ENCODE measurements at places on chromosomes 6 and 20. TPM values are rescaled to one million over a fixed set of nuclear protein-coding genes. Genes with fewer than 3 reads are reported as not detected.

Gene RIPOR3
- 0.27 TPM for total RNA-seq

Gene FAM210B
- total RNA-seq, result 13.6 TPM

Gene ADGRF4
- not detected for total RNA-seq

Gene NKAPL
- 0.52 TPM for total RNA-seq

Gene C6orf15
- total RNA-seq, result not detected

Gene TGIF2
- 46.1 TPM for total RNA-seq

Gene C20orf144
- total RNA-seq, result 0.27 TPM

Gene MLN
- not detected for total RNA-seq

Gene SEMG1
- total RNA-seq, result not detected

Gene TFAP2C
- total RNA-seq, result not detected

Gene TMEM151B
- not detected for total RNA-seq

DNA sequence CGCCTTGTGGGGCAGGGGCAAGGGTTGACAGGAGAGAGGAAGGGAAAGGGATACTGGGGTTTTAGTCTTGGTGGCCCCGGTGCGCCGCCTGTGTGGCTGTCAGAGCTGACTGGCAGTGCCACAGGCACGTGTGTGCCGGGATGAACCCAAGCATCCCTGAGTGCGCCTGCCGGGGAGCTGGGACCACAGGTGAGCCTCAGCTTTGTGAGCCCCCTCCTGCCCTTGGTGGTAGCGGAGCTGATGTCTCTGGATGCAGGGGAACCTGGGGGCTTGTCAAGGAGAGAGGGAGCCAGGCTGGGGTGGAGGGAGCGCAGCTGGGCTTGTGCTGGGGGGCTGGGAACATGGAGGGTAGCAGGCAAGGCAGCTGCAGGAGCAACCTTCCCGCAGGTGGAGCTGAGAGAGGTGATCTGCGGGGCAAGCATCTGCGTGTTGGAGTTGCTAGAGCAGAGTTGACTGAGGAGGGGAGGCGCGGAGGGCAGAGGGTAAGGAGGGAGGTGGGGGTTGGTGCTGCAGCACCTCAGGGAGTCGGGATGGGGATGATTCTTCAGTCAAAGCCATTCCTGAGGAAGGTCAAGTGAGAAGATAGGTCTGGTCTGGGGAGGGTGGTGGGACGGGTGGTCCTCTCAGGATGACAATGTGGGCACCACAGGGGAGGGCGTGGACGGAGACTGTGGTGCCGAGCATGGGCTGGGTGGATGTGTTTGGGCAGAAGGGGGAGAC lies 28.1 kb downstream of the PYGB start:
- H3K36me3 ChIP-seq, result no peaks in the 10 kb centered on the region
- no peak overlapping the region for H3K4me3 ChIP-seq
- no peaks in the 10 kb centered on the region for H3K27me3 ChIP-seq
- peaks cover 12% of the 10 kb centered on the region for H3K4me1 ChIP-seq

GRCh38 chr6:100506651-100507050 lies 41.9 kb upstream of the SIM1 start:
- H3K36me3 ChIP-seq, result peaks cover 12% of the 10 kb centered on the region
- H3K4me3 ChIP-seq, result no peak overlapping the region
- no peak for DNase-seq
- H3K27ac ChIP-seq, result no peak overlapping the region
- H3K27me3 ChIP-seq, result no peaks in the 10 kb centered on the region

DNA sequence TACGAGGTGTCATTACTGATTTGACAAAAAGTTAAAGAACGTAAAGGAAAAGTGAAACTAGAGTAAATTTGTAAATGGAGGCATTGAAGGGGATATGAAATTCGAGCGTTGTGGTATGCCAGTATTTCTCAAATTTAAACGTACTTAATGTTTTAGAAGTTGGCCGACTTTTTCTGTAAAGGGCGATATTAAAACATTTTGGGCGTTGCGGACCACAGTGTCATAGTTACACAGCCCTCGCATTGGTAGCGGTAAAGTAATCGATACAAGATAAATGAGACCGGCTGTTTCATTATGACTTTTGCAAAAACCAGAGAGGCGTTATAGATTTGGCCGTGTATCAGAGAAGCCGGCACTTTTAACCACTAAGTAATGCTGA lies 39.6 kb downstream of the OR2B2 start:
- H3K4me1 ChIP-seq, result peaks cover 29% of the 10 kb centered on the region
- H3K27me3 ChIP-seq, result no peaks in the 10 kb centered on the region
- no peaks in the 10 kb centered on the region for H3K36me3 ChIP-seq
- DNase-seq, result no peak
- peak overlapping the region; percentile 88 for H3K27ac ChIP-seq

DNA sequence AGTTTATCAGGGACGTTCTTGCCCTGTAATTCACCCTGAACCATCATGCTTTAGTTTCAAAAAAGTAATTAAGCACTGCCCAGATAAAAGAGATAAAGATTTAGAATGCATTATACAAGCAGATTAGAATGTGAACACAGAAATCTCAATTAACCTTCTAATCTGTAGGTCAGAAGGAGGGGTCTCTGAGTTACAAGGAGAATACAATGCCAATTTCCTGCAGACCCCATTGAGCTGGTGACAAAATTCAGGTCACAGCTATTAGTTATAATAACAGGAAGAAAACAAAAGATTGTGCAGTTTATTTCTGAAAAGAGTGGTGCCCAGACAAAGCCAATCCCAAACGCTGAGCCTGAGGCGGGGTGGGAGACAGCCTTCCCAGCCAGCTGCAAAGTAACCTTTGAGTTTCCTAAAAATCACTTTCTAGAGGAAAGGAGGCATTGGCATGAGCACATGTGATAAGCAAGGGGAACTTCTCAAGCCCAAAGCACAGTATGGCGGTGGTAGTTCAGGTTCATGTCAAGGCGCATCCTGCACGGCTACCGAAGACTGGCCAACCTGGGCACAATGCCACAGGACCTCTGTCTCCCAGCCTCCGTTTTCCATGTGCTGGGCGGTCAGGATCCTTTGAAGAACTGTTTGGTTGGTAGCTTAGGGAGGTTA lies 192.5 kb downstream of the TTLL2 start:
- H3K4me1 ChIP-seq, result no peaks in the 10 kb centered on the region
- H3K36me3 ChIP-seq, result no peaks in the 10 kb centered on the region
- no peak overlapping the region for H3K4me3 ChIP-seq
- H3K27me3 ChIP-seq, result no peaks in the 10 kb centered on the region
- no peak for DNase-seq
- no peak overlapping the region for H3K27ac ChIP-seq

GRCh38 chr6:124434421-124434820 lies 527.8 kb upstream of the RNF217 start:
- no peak overlapping the region for H3K4me3 ChIP-seq
- H3K27me3 ChIP-seq, result no peaks in the 10 kb centered on the region
- no peaks in the 10 kb centered on the region for H3K36me3 ChIP-seq
- DNase-seq, result no peak

DNA sequence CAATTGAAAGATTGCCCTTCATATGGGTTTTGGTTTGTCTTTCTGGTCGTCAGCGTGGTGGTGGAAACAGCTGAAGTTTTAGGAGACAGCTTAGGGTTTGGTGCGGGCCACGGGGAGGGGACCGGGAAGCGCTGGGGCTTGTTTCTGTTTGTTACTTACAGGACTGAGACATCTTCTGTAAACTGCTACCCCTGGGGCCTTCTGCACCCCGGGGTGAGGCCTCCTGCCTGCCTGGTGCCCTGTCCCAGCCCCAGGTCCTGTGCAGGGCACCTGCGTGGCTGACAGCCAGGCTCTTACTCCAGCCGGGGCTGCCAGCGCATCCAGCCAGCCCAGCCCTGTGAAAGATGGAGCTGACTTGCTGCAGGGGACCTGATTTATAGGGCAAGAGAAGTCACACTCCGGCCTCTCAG lies 22.8 kb downstream of the NPEPL1 start:
- H3K4me1 ChIP-seq, result no peaks in the 10 kb centered on the region

DNA sequence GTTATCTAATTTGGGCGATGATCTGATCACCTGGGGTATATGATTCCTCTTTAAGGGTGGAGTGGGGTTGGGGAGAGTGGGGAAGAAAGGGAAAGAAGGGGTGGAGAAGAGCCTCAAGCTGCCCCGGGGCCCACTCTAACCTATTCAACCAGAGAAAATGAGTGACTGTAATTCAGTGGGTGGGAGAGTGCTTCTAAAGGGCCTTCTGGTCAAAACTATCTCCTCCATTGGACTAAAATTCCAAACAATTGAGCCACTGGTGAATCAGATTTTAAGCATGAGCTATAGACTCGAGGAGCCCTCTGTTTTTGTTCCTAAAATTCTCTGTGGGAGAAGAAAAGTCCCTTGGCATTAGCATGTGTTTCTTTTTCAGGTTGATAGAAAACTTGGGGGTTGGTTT lies 296.8 kb downstream of the CLIC5 start:
- no peak overlapping the region for H3K4me3 ChIP-seq
- no peaks in the 10 kb centered on the region for H3K27me3 ChIP-seq

GRCh38 chr6:53151676-53152075 lies 3.0 kb upstream of the GCM1 start:
- no peak for DNase-seq
- H3K4me3 ChIP-seq, result no peak overlapping the region
- H3K36me3 ChIP-seq, result no peaks in the 10 kb centered on the region
- no peaks in the 10 kb centered on the region for H3K27me3 ChIP-seq
- H3K27ac ChIP-seq, result no peak overlapping the region

GRCh38 chr6:87561017-87561416 lies 28.8 kb downstream of the RARS2 start:
- H3K4me1 ChIP-seq, result no peaks in the 10 kb centered on the region
- H3K4me3 ChIP-seq, result no peak overlapping the region

- no peak overlapping the region for H3K4me3 ChIP-seq
- no peak for DNase-seq
- H3K27me3 ChIP-seq, result no peaks in the 10 kb centered on the region
- no peaks in the 10 kb centered on the region for H3K4me1 ChIP-seq
- H3K27ac ChIP-seq, result no peak overlapping the region
- peaks cover 2% of the 10 kb centered on the region for H3K36me3 ChIP-seq
Measured at GRCh38 chr20:3627476-3627875, 35.7 kb downstream of the GFRA4 start.

DNA sequence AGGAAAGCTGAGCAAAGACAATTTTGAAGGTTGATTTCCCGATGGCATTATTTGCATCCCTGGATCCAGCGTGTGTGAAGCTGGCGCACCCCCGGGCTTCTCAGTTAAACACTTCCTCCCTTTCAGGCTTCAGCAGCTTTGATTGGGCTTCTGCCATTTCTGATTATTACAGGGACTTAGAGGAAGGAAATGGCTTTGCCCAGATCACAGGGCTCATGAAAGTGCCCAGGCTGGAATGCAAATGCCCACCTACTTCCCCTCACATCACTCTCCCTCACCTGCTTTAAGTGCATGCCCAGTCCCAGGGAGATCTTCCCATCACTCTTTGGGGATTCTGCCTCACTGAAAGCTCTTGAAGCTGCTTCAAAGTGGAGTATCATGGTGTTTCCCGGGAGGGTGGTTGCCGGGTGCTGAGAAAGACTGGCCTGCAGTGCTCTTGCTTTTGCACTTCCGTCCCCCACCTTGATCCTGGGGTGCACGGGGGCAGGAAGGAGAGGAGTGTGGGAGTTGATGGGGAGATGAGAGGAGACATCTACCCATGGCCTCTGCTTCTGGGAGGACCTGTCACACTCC lies 28.3 kb downstream of the PHACTR3 start:
- H3K27ac ChIP-seq, result no peak overlapping the region
- DNase-seq, result no peak
- H3K4me3 ChIP-seq, result no peak overlapping the region

- H3K36me3 ChIP-seq, result no peaks in the 10 kb centered on the region
- H3K4me3 ChIP-seq, result no peak overlapping the region
- peaks cover 83% of the 10 kb centered on the region for H3K4me1 ChIP-seq
- H3K27ac ChIP-seq, result peak overlapping the region; percentile 99
- H3K27me3 ChIP-seq, result no peaks in the 10 kb centered on the region
Measured at GRCh38 chr20:47413189-47413588, 56.7 kb upstream of the ZMYND8 start.

DNA sequence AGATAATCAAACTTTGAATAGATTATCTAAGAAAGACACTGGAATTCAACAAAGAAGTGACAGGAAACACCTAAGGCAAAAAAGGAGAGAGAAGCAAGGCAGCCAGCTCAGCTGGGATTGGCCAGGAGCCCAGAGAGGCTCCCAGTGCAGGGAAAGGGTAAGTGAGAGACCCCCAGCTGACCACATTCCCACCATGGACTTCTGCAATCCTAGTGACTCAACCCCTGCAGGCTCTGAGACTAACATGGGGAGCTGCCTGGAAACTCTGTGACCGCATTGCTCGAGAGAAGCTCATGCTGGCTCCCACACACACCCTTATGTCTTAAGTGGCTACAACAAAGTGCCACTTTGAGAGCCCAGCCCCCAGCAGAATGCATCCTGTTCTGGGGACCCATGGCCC lies 215.1 kb downstream of the PACRG start:
- H3K4me1 ChIP-seq, result no peaks in the 10 kb centered on the region
- H3K36me3 ChIP-seq, result no peaks in the 10 kb centered on the region
- H3K4me3 ChIP-seq, result no peak overlapping the region
- no peak overlapping the region for H3K27ac ChIP-seq
- no peak for DNase-seq

- H3K36me3 ChIP-seq, result no peaks in the 10 kb centered on the region
- H3K4me3 ChIP-seq, result no peak overlapping the region
Measured at GRCh38 chr20:14335052-14335451, 2.4 kb downstream of the FLRT3 start.

DNA sequence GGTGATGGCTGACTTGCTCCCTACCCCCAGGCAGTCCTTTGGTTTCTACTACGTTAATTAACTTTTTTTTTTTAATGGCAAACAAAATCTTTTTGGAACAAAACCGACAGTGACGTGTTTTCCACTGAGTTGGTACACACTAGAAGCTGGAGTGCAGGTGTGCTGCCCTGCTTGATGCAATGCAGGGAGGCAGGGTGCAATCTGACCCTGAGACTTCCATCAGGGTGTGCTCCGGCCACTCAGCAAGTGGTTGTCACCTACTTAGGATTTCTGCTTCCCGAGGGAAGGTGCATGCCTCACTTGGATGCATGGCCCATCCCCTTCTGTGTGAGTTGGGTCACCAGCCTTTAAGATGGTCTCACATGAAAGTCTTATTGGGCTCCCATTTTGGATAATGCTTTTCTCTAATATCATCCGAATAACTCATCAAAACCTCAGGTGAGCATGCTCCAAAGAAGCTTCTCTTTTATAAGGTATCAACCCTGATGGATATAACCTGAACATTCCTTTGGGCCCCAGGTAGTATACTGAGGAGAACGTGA lies 14.0 kb downstream of the RREB1 start:
- no peak overlapping the region for H3K27ac ChIP-seq
- H3K4me1 ChIP-seq, result peaks cover 5% of the 10 kb centered on the region
- H3K4me3 ChIP-seq, result no peak overlapping the region
- H3K36me3 ChIP-seq, result peaks cover 14% of the 10 kb centered on the region
- no peak for DNase-seq
- no peaks in the 10 kb centered on the region for H3K27me3 ChIP-seq

GRCh38 chr20:64080813-64081623 lies 1.1 kb downstream of the OPRL1 start:
- peaks cover 11% of the 10 kb centered on the region for H3K27me3 ChIP-seq
- H3K4me1 ChIP-seq, result peaks cover 68% of the 10 kb centered on the region

GRCh38 chr6:101226677-101227135 lies 166.8 kb upstream of the GRIK2 start:
- H3K4me1 ChIP-seq, result no peaks in the 10 kb centered on the region
- no peak for DNase-seq

DNA sequence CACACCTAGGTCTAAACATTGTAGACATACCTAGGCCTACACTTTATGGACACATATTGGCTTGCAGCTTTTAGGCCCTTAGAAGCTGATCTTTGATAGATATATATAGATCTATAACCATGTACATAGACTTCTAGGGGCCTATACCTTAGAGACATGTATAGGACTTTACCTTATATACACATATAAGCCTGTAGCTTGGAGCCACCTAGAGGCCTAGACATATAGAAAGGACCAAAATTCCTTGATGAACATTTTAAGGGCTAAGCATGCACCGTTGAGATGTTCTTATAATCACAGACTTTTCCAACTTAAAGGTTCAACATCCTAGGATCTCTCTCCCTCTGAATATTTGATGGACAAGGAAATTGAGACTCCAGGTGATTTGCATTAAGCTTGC lies 371.7 kb upstream of the SASH1 start:
- no peaks in the 10 kb centered on the region for H3K4me1 ChIP-seq
- no peaks in the 10 kb centered on the region for H3K27me3 ChIP-seq
- H3K4me3 ChIP-seq, result no peak overlapping the region
- DNase-seq, result no peak
